AG08395 (cell line): ENCODE measurements at places on chromosomes 16 and 17.

DNA sequence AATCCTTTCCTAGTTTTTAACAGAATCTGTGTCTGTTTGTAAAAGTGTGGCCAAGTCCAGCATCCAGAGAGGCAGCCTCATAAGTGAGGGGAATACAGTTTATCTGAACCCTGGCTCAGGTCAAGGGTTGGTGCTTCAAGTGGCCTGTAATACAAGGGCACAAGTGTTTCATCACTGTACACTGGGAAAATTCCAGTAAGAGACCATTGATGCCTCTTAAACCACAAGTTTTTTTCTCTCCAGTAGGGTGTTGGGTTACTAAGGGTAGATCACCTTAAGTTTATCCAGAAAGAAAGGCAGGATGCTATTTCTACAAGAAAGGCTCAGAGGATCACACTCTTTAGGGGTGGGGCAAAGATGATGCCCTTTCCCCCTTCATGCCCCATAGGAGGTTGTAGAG, 96.7 kb downstream of the CDYL2 start:
- no peak for DNase-seq

GRCh38 chr16:85651629-85652430, 36.9 kb downstream of the GINS2 start:
- DNase-seq: no peak

DNA sequence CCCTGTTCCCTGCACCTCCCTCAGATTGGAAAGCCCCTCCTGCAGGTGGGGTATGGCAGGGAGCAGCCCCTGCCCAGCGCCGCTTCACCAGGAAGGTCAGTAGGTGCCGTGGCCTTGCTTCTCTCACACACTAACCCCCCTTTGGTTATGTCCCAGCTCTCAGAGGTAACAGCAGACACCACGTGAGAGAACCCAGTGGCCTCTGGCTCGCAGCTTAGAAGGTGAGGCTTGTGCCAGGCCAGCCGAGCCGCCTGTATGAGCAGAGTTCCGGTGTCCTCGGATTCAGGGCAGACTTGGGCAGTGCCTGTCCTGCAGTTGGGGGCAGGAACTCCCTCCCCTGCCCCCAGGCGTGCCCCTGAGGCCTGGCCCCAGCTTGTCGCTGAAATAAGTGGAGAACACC, 47.1 kb downstream of the PRMT7 start:
- no peak for DNase-seq

DNA sequence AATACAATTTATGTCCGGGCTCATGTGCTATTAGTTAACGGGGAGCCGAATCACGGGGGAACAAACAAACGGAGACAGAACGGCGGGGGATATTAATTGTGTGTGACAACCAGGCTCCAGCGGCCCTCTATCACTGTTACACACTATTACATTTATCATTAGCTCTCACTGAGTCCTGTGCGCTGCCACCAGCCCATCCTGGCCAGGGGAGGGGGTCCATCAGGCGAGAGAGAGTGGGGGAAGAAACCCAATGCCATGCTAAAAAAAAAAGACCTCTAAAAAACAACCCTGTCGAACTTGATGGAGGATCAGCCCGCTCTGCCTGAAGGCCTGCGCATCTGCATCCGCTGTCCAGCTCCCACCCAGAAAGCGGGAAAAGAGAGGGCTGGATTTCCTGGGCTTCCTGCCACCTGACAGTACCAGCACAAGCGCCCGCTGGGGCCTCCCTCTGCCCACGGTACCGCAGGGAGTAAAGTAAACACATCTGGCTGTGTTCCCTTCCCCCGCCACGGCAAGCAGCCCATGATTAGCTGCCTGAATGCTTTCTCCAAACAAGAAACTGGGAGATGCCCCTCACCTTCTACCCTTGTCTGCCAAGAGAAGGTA, 41.7 kb downstream of the PIPOX start:
- no peak for DNase-seq

- DNase-seq: peak; percentile 67
These were observed 39.7 kb downstream of the NACA2 start for GRCh38 chr17:61551255-61551742.

DNA sequence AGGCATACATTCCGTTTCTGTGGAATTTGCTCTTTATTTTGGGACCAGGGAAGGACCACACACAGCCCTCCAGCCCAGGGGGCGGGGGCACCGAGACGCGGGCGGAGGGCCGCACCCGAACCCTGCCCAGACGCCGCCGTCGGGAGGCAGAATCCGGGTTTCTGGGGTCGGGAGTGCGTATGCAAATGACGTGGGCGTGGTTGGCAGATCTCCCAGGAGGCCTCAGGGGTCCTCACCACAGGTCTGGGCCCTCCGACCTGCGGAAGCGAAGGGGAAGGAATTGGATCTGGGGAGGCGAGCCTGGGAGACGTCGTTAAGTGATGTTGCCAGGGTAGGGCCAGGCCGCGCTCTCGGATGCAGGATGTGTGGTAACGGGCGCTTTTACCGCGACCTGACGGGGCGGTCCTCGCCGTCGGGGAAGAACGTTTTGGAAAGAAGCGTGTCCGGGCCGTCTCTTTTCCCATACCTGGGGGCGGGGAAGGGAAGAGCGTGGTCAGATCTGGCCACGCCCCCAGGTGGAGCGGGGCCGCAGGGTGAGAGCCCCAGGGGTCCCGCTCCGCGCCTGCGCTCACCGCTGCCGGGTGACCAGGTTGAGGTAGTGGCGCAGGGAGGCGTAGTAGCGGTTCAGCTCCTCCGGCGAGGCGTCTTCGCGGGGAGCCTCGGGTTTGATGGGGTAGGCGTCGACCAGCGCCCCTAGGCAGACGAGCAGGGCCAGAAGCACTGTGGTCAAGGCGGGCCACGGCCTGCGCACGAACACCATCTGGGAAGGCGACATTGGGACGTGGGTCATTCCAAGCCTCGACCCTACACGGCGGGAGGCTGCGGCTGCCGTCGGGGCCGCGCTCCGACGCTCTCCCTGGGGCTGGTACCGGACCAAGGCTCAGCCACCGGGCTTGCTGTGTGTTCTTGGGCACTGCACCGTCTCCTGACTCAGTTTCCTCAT, 745 bp downstream of the PYY start:
- no peak for DNase-seq

DNA sequence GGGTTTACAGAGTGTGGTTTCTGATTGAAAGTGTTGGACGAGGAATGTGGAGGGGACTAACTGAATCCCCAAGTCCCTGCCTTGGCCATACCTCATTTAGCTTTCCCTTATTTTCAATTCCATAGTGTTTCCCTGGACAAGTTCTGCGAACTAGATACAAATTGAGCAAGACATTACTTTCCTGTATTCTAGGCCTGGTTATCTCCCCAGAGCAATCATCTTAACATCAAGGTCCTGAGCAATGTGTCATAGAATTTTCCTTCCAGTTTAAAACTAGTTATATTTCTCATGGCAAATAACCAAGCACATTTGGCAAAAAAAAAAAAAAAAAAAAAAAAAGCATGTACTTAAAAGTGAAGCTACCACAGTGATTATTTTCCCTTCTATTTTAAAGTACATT, 330.1 kb downstream of the CDH11 start:
- DNase-seq: no peak

GRCh38 chr16:3587547-3588110, 10.4 kb upstream of the NLRC3 start:
- DNase-seq: no peak

GRCh38 chr16:26709175-26709574, 357.6 kb upstream of the C16orf82 start:
- no peak for DNase-seq

DNA sequence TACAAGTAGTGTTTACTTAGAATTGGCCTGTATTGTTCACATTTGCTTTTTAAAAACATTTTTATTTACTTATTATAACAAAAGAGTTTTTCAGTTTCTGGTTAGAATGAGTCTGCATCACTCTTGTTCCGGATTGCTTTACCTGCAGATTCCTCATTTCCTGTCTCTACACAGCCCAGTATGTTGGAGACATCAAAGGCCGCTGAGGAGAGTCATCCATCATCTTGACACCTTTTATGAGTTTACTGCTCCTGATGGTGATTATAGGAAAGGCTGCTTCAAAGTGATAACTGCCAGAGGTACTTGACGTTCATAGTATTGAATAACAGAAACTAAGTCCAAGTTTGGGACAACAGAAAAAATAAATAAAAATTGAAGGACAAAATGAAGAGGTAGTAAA, 490.5 kb upstream of the CA10 start:
- DNase-seq: no peak

- DNase-seq: no peak
These were observed 362.6 kb downstream of the CNTNAP4 start for GRCh38 chr16:76639685-76640289.

DNA sequence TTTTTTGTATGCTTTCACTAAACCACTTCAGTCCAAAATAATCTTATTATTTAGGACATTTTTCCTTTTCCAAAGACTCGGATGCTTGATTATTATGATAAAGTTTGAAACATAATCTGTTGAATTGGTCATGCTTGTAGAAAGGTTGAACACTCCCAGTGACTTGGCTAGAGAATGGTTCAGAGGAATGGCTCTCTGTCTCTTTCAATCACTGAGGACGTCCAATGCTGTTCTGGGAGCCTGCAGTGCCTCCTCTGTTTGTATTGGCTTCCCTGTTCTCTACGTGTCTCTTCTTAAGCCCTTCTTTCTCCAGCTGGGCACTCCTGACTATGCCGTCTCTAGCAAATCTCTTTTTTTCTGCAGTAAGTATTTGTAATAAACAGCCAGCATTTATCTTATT, 369.0 kb upstream of the DYNLRB2 start:
- DNase-seq: no peak

DNA sequence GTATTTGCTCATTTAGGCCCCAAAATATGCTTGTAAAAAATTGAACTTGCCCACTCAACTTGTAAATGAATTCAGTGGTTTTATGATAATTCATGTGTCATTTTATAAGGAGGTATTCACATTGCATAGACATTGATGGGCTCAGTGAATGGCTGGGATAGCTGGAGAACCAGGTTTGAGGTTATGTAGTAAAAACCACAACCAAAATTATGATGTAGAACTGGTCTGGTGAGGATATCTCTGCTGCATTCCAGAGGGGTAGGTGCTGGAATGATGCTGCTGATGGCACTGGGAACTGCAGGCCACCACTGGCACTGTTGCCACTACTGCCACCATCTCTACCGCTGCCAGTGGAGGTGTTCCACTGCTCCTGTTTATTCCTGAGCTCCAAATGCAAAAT, 21.5 kb upstream of the RABEP1 start:
- DNase-seq: no peak

DNA sequence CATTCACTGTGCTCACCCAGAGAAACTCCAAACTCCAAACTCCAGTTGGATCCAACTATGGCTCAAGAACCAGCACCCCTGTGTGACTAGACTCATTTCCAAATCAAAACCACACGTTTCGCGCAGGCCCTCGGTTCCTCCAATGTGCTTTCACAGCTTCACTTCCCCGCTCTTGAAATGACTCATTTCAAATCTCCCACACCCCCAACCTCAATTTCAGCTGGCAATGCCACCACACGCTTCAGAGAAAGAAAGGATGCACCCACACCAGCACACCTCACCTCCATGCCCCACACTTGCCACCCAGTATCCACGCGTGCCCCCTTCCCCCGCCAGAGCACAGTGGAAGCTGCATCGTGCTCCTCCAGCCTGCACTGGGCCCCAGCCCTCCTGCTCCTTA, 9.0 kb downstream of the TMEM92 start:
- no peak for DNase-seq

- no peak for DNase-seq
These were observed 13.9 kb downstream of the SMURF2 start for GRCh38 chr17:64648234-64648633.

DNA sequence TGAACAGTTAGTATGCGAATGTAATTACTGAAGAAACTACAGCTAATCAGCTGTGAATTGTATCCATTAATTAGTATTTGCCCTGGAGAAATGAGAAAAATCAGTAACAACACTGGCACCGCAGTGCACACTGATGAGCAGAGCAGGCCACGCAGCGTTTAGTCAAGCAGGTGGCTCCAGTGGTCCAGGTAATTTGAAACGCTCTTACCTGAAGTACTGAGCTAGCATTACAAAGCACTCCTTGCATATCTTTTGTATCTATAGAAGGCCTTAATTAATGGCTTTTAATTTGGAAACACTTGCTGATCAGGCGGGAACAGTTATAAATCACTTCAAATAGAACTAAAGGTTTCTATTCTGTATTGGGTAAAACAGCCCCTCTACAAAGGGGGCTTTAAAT, 76.4 kb downstream of the TOX3 start:
- no peak for DNase-seq

- peak; percentile 52 for DNase-seq
These were observed 20.4 kb upstream of the ADAM11 start for GRCh38 chr17:44738214-44738906.

GRCh38 chr16:56691885-56692284, 9.6 kb downstream of the MT1X start:
- peak; percentile 14 for DNase-seq

DNA sequence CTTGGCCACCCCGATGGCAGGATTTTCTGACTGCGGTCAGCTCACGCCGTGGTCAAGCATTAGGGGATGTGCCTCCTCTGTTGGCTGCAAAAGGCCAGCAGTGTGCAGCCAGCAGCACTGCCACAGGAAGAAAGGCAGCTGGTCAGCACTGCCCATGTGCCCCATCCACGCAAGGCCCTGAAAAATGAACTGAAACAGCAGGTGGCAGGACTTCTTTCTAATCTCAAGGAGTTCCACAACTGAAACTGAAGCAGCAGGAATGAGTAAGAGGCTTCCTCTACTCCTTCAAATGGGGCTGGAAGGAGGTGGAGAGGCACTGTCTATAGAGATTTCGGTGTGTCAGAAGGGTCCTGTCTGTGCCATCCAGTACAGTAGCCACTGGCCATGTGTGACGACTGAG, 3.2 kb downstream of the ZNF500 start:
- no peak for DNase-seq

DNA sequence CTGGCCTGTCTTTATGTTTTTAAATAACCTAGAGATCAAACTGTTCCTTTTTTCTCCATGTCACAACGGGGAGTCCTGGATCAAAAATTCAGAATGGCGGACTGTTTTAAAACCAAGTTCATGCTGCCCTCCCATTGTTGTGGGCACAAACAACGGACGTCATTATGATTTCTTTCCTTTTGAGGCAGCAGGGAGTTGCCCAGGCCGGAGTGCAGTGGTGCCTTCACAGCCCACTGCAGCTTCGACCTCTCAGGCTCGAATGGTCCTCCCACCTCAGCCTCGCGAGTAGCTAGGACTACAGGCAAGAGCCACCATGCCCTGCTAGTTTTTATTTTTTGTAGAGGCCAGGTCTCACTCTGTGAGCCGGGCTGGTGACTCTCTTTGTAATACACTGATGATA, 26.5 kb downstream of the NDE1 start:
- no peak for DNase-seq

- DNase-seq: no peak
These were observed 24.9 kb downstream of the GSE1 start for GRCh38 chr16:85637808-85638647.

- DNase-seq: no peak
These were observed 2.5 kb downstream of the TBX21 start for GRCh38 chr17:47735536-47736011.
